Stimulated activated CD4-positive, alpha-beta T cell treated with anti-CD3 and anti-CD28 coated beads, Interleukin-4, amount 100 ng/mL, for 48 hours (primary cell): ENCODE measurements at places on chromosomes 2 and 18.

DNA sequence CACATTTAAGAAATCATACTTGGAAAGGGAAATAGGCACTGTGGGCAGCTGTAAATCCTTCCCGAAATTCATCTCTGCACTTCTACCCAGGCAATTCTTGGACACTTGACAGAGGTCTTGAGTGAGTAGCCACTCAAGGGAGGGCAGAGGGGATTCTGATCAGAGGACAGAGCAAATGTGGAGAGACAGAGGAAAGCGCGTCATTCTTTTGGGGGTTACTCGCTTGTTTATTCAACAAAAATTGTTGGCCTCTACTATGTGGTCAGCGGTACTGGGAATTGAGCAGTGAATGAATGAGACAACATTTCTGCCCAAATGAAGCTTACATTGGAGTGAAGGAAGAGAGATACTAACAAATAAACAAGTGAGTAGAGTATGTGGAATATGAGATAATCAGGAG lies 41.4 kb upstream of the YES1 start:
- no peak for DNase-seq

GRCh38 chr2:12728221-12728777 lies 11.6 kb downstream of the TRIB2 start:
- no peak for DNase-seq

- no peak for DNase-seq
Observed at GRCh38 chr2:73972846-73973245, 11.9 kb upstream of the TET3 start.

DNA sequence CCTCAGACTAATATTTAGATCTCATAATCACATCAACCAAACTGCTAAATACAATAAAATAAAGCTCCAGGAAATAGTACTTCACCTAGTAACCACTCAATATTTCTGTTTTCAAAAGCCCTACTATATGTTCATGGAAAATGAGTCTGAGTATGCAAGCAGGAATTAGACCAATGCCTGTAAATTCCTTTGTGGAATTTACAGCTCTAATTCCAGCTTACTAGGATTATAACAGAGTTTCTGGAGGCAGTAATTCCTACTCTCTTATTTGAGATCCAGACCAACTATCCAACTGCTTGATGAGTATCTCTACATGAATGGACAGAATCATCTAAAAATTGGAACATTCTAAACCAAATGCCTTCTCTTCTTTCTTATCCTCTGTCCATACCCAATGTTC lies 11.6 kb downstream of the CDKL4 start:
- DNase-seq = no peak

- no peak for DNase-seq
Observed at GRCh38 chr2:188628989-188629752, 337.5 kb downstream of the GULP1 start.
